ENCODE measurements at places on chromosomes 13 and 19.

GRCh38 chr13:23505007-23505406, 65.2 kb upstream of the TNFRSF19 start:
- DNase-seq = no peak

GRCh38 chr19:10133596-10133995, 13.9 kb upstream of the EIF3G start:
- DNase-seq = no peak

- no peak for DNase-seq
These were observed 19.4 kb upstream of the CRTC1 start for GRCh38 chr19:18663940-18664530.

DNA sequence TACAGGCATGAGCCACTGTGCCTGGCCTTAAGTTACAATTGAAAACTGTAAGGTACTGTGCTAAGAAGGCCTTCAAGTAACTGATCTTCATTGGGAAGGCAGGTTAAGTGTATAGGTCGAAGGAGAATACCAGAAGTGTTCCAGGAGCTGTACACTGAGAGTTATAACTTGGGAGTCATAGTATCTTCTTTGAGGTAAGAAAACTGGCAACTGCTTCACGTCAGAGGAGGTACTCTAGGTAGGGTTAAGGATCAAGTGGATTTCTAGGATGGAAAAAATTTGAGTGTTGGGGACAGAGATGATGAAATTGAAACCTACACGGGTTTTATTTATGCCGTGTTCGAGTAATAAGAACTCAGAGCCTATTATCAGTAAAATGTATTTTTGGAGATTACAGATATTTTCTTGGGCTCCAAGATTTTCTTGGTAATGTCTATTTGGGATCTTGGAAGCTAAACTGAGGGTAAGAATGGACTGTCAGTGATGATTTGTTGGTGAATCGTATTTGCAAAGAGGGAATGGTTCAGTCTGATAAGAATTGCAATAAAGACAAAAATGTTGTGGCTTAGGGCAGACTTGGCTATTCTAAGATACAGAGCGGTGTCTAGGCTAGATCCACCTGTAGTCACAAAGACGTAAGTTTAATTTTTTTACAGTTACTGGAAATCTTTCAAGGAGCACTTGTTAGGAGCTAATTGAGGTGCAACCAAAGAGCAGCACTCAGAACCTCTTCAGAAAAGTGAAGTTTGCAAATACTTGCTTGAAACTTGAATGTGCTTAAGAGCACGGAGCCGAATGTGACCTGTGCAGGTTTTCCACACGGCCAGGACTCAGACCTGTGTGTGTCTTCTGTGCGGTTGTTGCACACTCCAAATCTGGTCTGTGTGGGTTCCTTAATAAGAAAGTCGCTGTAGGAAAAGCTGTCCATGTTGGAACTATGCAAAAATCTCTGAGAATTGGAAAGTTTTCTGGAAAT, 102.5 kb downstream of the URI1 start:
- DNase-seq = no peak

DNA sequence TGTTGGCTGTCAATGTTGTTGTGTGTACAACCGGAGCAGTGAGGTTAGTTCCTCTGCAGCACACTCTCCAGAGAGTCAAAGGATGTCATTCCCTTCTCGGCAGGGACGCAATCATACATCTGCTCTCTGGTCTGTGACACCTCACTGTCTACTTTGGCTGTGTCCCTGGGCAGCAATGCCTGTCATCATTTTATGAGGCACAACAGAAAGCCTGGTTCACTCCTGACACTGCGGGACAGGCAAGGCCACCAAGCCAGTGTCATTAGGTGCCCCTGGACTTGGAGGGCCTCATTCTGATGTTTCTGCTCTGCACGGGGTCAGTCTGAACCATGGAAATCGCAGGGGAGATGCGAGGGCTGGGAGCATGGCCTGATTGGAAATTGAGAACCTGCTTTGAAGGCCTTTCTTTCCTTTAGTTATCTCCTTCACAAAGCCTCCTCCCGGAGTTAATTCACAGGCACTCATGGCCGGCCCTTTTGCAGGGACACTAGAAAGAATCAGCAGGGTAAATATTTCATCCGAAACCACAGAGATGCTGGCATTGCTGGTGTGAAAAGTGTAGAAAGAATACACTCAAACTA, 284.4 kb downstream of the ZNF536 start:
- peak; percentile 37 for DNase-seq

DNA sequence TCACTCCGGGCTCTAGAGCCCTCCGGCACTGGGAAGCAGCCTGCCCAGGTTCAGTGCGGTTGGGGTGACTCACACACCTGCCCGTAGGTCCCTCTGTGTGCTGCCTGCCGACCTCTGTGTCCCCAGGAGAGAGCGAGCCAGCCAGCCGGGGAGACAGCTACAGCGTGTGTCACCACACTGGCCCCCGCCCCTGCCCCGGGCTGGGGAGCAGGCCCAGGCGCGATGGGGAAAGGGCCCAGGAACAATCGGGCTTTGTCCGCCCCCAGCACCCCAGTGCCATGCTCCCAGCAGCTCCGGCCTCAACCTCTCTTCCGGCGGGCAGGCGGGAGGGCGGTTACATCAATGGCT, at the start of gene KLK6:
KLK6 (minus strand) TSS at position 179 of the 348 bp plus-strand sequence. CDS start 1,487 bp downstream, outside the sequence.
- no peak for DNase-seq

GRCh38 chr13:22938576-22938975, 242.2 kb upstream of the SGCG start:
- DNase-seq = no peak

- no peak for DNase-seq
These were observed 2.9 kb downstream of the RBM26 start for GRCh38 chr13:79403113-79403512.

DNA sequence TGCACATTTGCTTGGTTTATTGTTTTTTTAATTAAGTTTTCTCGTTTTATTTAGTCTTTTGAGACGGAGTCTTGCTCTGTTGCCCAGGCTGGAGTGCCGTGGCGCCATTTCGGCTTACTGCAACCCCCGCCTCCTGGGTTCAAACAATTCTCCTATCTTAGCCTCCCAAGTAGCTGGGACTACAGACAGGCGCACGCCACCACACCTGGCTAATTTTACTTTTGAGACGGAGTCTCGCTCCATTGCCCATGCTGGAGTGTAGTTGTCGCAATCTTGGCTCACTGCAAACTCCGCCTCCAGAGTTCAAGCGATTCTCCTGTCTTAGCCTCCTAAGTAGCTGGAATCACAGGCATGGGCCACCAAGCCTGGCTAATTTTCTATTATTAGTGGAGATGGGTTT, 1.3 kb downstream of the RPS9 start:
- DNase-seq = no peak

DNA sequence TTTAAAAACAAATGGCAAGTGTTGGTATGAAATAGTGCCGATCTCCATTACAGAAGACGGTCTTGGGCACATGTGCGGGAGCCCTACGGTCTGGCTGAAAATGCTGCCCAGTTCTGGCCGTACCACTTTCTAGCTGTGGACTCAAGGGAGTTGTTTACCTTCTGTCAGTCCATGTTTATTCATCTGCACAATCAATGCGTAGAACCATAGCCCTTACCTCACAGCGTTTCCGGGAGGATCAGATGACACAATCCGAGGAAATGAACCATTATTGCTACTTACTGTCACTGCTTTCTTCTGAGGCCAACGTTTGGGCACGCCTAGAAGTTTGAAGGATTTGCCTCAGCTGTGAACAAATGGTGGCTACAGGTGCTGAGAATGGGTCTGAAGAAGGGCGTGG, 31.2 kb downstream of the GADD45B start:
- DNase-seq = no peak

- no peak for DNase-seq
These were observed 3.1 kb downstream of the ABHD17A start for GRCh38 chr19:1882089-1882785.

DNA sequence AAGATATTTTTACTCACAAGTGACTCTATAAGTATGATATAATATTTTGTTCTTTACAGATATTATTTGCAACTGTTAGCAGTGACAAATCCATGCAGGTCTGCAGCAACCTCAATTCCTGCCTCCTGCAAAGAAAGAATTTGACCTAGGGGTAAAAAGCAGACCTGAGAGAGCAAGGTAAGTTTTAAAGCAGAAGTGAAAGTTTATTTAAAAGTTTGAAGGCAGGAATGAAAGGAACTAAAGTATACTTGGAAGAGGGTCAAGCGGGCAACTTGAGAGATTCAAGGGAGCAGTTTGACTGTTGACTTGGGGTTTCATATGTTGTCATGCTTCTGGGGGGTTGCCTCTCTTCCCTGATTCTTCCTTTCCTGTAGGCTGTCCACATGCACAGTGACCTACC, 520.1 kb upstream of the PCDH20 start:
- no peak for DNase-seq

DNA sequence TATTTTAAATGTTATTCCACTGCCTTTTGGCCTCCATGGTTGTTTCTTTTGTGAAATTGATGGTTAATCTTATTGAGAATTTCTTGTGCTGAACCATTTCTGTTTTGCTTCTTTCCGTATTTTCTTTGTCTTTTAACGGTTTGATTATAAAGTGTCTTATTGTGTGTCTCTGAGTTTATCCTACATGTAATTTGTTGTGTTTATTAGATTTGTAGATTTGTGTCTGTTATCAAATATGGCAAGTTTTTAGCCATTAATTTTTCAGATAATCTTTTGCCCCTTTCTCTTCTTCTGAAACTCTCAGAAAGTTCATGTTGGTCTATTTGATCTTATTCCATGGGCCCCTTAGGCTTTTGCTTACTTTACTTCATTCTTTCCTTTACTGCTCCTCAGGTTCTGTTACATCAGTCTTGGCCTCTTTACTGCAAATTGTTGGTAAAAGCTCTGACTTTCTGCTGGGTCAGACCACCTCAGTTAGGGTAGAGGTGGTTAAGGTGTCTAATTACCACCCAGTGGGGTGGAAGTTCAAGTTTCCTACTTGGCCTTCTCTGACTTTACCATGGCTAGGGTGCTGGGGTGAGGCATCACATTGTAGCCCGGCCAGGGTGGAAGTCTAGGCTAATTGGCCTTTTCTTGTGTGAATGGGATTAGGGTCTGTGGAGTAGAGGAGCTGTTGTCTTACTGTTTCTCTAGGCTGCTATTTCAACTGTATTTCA, 58.3 kb downstream of the ZMYM2 start:
- no peak for DNase-seq

DNA sequence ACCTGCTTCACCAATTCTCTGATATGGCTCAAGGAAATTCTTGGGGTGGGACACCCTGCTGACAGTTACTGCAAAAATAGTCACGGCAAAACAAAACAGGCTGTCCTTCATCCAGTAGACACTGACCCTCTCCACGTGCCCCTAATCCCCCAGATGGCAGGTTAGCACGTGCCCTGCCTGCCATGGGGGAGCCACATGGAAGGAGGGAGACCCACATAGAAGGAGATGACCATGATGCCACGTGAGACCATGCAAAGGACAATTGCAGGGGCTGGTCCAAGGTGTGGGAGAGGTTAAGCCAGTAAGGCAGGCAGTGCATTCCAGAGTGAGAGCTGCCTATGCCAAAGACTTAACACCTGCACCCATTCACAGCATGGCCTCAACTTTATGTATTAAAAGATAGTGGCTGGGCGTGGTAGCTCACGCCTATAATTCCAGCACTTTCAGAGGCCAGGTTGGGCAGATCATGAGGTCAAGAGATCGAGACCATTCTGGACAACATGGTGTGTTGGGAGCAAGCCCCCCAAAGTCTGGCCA, 82.7 kb downstream of the ZNF429 start:
- DNase-seq = no peak

DNA sequence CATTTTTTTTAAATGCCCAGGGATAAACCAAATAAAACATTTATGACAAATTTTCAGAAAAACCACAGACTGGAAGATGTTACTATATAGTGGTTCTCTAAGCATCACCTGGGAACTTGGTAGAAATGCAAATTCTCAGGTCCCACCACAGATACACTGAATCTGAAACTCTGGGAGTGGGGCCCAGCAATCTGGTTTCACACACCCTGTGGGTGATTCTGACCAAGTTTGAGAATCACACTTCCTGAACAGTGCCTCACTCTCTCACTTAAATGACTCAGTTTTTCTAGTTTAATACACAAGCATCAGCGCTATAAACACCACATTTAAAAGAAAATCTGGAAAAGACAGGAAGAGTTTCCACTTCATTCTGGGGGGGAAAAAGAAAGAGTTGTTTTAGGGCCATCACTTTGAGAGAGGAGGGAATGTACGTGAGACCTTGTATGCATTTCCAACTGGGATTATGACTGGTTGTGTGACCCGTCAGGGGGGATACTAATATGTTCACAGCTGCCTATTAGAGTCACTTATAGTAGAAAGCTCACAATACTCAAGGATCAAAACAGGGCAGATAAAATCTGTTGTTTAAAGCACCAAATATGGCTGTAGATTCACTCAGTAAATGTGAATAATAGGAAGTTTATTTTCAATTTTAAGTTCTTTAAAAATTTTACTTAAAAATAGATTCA, 567.7 kb downstream of the GPC6 start:
- DNase-seq = no peak

GRCh38 chr13:112776354-112776753, 86.5 kb downstream of the ATP11A start:
- peak; percentile 42 for DNase-seq

DNA sequence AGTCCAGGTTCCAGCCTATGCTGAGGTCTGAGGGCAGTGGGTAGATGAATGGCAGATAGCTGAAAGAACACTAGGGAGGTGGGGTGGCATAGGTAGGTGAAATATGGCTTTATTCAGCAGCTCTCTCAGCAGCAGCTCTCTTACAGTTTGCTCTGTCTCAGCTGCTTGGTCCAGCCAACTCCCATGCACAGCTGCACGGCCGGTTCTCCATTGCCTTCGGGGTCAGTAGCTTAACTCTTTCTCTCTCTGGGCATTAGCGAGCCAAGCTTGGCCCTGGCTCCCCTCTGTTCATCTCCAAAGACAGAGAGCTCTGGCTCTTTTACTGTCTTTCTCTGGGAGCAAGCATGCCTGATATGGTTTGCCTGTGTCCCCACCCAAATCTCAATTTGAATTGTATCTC, 151.9 kb downstream of the MYO16 start:
- no peak for DNase-seq

DNA sequence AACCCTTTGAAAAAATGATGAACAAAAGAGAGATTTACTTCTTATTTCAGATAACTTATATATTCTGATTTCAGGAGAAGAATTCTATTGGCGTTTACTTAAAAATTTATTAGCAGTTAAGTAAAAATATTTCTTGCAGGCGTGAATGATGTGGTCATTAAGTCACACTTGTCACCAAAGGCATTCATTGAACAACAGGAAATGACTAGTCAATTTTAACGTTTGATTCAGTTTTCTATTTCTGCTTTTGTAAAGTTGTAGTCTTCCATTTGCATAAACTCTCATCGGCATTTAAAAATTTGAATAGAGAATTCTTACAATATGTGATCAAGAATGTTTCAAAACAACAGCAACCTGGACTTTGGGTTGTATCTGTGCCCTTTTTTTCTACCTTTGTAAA, 83.4 kb downstream of the GPR12 start:
- no peak for DNase-seq
